ENCODE measurements at places on chromosomes 5 and 9.

- no peak for DNase-seq
These were observed 646.1 kb upstream of the SEMA6A start for GRCh38 chr5:117220730-117221129.

DNA sequence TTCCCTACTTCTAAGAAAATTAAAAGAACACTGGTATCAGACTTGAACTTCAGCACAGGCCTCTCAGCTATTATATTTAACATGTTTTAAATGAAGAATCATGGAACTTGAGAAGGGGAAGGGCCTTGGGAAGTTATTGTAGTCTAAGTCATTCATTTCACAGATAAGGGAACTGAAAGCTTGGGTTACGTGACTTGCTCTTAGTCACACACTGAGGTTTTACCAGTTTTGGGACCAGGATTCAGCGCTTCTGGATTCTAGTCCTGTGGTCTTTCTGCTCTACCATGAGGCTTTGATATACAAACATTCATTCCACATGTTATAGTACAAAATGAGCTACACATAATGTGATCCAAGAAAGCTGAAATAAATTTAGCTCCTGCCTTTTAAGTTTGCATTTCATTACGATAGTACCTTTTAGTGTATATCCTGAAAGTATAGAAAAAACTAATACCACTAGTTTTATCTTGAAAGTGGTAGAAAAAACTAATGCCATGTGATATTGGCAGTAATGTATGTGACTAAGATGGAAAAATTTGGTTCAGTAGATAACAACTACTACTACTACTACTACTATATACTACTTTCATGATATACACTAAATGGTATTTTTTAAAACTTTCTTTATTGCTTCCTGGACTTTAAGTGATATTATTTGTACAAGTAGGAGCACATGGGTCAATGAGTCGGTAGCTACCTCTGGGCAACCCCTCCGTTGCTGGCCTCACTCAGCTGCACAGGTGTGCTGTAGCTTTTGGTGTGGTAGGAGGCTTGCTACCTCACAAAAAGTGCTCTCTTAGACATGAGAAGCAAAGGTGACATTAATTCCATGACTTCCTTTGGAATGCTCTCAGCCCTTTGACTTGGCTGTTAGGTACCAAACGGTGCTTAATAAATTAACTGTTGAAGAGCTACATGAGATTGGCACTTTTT, 40.7 kb downstream of the F2RL2 start:
- no peak for DNase-seq

- DNase-seq = no peak
These were observed 30.8 kb upstream of the ACOT12 start for GRCh38 chr5:81424728-81425127.

DNA sequence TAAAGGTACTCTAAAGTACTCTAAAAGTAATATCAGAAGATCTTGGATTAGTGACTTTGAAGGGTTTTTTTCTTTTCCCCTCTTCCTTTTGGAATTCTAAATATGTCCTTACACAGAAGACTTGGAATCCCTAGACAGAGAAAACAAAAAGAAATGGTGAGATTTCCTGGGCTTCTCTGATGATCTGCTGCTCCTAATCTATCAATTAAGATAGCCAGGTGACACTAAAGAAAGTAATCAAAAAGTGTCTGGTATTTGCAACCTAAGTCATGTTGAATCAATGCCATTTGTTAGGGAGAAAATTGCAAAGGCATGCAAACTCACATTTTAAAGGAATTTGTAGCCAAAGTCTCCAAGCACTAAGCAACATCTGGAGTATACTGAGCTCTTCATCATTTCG, 29.5 kb upstream of the MYO10 start:
- DNase-seq = no peak

- DNase-seq = no peak
These were observed 38.5 kb upstream of the FOXI1 start for GRCh38 chr5:170067152-170067551.

GRCh38 chr5:172322028-172322965, 38.7 kb upstream of the UBTD2 start:
- DNase-seq = no peak

DNA sequence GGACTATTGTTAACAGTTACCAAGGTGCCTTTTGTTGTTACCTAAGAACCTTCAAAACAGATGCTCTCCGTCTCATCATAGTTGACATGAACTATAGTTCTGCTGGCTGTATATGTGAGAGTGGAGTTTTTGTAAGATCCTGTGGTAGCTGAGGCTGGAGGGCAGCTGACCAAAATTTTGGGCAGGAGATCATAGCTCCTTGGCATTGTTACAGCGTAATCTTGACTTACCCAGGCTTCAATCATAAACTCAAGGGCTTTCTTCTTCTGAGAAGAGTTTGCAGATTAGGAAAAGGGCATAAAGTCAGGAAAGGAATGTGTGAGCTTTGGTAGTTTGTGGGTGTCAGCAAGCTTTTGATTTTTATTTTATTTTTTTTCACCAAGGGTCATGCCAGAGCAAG, 34.5 kb downstream of the RCL1 start:
- DNase-seq = no peak

GRCh38 chr5:119270121-119270565, 85.7 kb upstream of the TNFAIP8 start:
- no peak for DNase-seq

DNA sequence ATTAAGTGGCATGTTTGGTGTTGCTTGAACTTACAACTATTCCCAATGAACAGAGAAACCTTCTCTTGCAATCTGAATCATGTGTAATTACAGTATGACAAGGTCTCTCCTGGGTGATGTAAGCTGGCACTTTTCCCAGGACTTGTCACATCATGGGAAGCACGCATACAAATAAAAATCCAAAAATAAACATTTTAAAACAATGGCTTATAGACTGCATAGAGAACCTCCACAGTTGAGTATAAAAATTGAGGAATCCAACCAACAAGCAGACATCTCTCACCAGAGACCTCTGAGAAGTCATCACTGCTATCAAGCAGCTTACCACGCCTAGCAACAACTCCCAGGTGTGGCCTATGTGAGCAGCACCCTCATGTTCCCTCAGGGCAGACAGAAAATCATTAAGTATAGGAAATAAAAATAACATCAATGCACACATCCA, 3.9 kb downstream of the MLLT3 start:
- DNase-seq = no peak

DNA sequence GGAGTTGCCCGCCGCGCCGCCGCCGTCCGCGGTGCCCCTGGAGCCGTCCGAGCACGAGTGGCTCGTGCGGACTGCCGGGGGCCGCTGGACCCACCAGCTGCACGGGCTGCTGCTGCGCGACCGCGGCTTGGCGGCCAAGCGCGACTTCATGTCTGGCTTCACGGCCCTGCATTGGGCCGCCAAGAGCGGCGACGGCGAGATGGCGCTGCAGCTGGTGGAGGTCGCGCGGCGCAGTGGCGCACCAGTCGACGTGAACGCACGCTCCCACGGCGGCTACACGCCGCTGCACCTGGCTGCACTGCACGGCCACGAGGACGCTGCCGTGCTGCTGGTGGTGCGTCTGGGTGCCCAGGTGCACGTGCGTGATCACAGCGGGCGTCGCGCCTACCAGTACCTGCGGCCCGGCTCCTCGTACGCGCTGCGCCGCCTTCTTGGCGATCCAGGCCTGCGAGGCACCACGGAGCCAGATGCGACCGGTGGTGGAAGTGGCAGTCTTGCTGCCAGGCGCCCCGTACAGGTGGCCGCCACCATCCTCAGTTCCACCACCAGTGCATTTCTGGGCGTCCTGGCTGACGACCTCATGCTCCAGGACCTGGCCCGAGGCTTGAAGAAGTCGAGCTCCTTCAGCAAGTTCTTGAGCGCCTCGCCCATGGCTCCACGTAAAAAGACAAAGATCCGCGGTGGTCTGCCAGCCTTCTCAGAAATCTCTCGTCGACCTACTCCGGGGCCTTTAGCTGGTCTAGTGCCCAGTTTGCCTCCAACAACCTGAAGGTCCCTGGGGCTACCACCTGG, 1.6 kb downstream of the SOWAHA start:
- no peak for DNase-seq

DNA sequence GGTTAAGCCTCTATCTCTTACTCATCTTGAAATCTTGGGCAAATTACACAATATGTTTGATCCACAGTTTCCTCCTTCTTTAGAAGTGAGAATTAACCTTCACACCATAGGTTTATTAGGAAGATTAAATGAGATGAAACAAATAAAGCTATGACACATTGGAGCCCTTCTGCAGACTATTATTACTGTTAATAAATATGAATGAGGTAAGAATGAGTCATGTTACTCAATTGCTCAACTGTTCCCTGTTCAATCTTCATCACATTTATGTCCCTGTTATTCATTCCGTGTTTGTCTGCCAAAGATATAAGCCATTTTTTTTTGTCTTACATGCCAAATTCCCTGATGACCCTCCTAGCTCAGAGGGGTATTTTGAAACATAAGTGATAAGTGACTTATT, 52.1 kb upstream of the PAPPA start:
- DNase-seq = no peak

DNA sequence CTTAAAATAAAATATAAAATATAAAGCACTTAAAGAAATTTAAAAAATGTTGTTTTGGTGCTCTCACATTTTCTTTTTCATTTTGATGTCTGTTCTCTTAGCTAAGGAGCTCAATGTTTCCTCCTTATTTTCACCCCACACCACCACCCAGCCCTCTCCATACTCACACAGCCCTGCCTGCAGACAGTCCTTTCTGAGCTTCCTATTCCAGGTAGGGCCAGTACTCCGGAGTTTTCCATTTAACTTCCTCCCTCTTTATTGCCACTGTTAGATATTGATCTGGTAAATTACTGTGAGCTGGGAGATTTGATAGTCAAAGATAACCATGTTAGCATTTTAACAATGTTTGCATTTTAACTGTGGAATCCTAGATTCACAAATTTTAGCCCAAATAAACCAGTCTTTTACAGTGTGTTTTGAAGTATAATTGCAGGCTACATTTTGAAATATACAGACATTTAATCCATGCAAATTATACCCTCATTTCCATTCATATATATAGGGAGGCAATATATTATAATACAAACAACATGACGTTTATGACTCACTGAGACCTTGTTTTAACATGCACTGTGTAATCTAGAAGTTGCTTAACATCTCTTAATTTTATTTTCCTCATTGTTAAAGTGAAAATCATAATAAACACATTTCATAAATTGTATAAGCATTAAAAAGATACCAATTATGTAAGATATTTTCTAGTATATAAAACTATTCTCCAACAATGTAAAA, 927.1 kb downstream of the NR2F1-AS1 start:
- no peak for DNase-seq

GRCh38 chr9:86434039-86434726, 80.0 kb upstream of the TUT7 start:
- no peak for DNase-seq

DNA sequence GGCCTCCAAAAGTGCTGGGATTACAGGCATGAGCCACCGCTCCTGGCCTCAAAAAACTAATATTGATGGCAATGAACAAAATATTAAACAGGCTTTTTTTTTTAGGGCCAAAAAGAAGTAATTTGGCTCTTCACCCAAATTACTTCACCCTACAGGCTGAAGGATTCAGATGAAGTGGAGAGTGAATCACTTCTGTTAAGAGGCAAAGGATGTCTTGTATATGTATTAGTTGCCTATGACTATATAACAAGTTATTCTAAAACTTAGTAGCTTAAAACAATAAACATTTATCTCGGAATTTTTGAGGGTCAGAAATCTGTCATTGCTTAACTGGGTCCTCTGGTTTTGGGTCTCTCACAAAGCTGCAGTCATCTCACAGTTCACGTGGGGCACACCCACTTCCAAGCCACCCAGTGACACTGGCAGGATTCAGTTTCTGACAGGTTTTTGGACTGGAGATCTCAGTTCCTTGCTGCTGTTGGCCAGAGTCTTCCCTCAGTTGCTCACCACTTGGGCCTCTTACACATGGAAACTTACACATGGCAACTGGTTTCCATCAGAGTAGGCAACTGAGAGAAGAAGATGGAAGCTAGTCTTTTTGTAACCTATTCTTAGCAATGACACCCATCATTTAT, 66.7 kb downstream of the IQGAP2 start:
- no peak for DNase-seq

DNA sequence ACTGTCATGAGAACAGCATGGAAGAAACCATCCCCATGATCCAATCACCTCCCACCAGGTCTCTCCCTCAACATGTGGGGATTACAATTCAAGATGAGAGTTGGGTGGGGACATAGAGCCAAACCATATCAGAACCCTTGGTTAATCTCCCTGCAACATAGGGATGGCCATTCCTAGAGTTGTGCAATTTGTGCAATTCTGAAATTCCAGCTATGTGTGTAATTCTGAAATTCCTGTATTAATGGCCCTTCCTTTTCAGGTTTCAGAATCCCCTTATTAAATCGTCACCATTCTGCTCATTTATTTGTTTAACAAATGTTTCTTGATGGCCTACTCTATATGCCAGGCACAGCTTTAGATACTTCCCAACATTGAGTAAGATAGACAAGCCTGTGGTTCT, 282.6 kb downstream of the SMARCA2 start:
- DNase-seq = no peak

DNA sequence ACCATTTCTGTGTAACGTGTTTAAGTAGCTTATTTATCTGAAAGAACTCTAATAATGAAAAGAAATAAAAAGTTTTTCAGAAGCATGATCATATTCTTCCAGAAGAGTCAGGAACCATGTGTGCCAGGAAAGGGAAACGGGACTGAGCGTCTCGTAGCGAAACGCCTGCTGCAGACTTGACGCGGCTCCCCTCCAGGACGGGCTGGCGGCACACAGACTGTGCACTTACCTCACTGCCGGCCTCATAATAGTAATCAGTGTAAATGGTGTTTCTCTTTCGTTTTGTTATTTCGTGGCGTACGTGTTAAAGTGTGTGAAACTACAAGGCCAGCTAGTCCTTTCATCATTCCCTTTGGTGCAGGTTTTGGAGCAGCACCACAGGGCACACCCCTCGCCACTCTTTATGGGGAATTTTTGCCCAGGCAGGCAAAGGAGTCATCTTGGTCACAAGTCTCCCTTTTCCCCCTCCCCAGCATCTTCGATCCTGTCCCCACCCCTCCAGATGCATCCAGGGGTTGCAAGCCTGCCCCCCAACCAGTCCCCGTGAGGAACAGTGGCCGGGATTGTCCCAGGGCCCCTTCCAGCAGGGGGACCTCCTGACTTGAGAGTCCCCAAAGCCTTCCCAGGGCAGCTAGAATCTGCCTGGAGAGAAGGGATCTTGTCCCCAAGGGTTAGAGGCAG, 233.1 kb downstream of the FANCC start:
- no peak for DNase-seq

- DNase-seq = no peak
These were observed 277.9 kb downstream of the GAS1 start for GRCh38 chr9:86669422-86669821.

- no peak for DNase-seq
These were observed 91.4 kb downstream of the ADAMTS12 start for GRCh38 chr5:33800241-33800950.

GRCh38 chr9:71920456-71921189, 9.2 kb downstream of the C9orf85 start:
- DNase-seq = no peak

All from activated T-cell treated with anti-CD3 and anti-CD28 coated beads, Interleukin-2, amount 50 U/mL, for 24 hours (primary cell).